ENCODE measurements at places on chromosomes 12 and 14.

- no peak for DNase-seq
These were observed 1030.7 kb downstream of the AACS start for GRCh38 chr12:126095748-126096510.

- DNase-seq = no peak
These were observed 10.8 kb upstream of the CNIH1 start for GRCh38 chr14:54451961-54452360.

- no peak for DNase-seq
These were observed 39.8 kb downstream of the NIN start for GRCh38 chr14:50791201-50791600.

- no peak for DNase-seq
These were observed at the start of gene DCAF5 for GRCh38 chr14:69152902-69153151. TSS of gene DCAF5 (minus strand) at chr14:69153119. CDS start at chr14:69152978, 141 bp downstream.

DNA sequence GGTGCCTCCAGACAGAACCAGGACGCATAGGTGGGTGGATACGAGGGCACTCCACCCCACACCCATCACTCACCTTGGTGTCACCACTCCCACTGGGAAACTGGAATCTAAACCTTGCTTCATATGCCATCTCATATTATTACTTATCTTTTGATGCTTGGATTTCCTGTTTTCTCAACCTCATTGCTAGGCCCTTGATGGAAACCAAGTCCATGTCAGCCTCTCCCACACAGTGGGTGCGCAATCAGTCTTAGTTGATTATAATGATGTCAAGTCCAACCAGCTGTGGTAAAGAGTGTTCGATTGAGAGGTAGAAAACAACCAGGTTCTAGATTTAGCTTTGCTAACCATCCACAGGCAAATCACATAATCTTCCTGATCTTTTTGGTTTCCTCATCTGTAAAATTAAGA, 584 bp upstream of the DDHD1 start:
- no peak for DNase-seq
